A549 treated with Mapracorat at 1 μM for 4 hours (cell line): ENCODE measurements at places on chromosomes 11 and 22. TPM values are rescaled to one million over a fixed set of nuclear protein-coding genes. Genes with fewer than 3 reads are reported as not detected.

Gene NXPE2
- total RNA-seq = not detected in 5 replicates

Gene SHISA8
- total RNA-seq = 0.13 to 0.31 TPM (median 0.24 TPM) in 4 of 5 replicates, not detected in the other

Gene DBX1
- not detected in 5 replicates for total RNA-seq

Gene KCNQ1
- total RNA-seq = 0.23 to 0.89 TPM (median 0.63 TPM) in 5 replicates

Gene YPEL1
- 0.06 to 0.39 TPM (median 0.24 TPM) in 5 replicates for total RNA-seq

Gene MUC2
- total RNA-seq = 0.06 to 0.23 TPM (median 0.11 TPM) in 5 replicates
